ENCODE measurements at places on chromosomes 4 and X. TPM values are rescaled to one million over a fixed set of nuclear protein-coding genes. Genes with fewer than 3 reads are reported as not detected.

- no peaks in the 10 kb centered on the region for H3K27me3 ChIP-seq
- no peak for DNase-seq
- no peaks in the 10 kb centered on the region for H3K4me1 ChIP-seq
- H3K36me3 ChIP-seq, result no peaks in the 10 kb centered on the region
- no peak overlapping the region for H3K4me3 ChIP-seq
These were observed 455.1 kb upstream of the CTSO start for GRCh38 chr4:156408749-156409148.

DNA sequence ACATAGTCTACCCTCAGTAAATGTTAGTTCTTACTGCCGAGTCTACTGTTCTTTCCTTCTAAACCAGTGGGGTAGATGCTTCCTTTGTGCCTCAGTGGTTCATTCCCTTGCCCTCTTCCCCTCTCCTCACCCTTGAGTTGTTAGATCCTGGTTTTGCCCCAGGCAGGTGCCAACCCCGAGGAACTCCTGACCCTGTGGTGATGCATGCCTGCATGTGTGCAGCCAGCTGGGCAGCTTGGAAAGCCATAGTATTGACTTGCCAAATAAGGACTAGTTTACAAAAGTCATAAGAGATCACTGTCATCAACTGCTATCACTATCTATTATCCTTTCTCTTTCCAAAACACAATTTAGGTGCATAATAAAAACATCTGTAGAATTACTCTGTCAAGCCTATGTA, 50.9 kb downstream of the REPS2 start:
- no peak for DNase-seq
- H3K27ac ChIP-seq, result no peak overlapping the region
- no peaks in the 10 kb centered on the region for H3K36me3 ChIP-seq
- H3K27me3 ChIP-seq, result no peaks in the 10 kb centered on the region
- no peaks in the 10 kb centered on the region for H3K4me1 ChIP-seq

- no peaks in the 10 kb centered on the region for H3K4me1 ChIP-seq
- no peak for DNase-seq
- H3K36me3 ChIP-seq, result no peaks in the 10 kb centered on the region
- H3K27ac ChIP-seq, result no peak overlapping the region
These were observed 572.8 kb upstream of the FAM241A start for GRCh38 chr4:111572470-111572869.

DNA sequence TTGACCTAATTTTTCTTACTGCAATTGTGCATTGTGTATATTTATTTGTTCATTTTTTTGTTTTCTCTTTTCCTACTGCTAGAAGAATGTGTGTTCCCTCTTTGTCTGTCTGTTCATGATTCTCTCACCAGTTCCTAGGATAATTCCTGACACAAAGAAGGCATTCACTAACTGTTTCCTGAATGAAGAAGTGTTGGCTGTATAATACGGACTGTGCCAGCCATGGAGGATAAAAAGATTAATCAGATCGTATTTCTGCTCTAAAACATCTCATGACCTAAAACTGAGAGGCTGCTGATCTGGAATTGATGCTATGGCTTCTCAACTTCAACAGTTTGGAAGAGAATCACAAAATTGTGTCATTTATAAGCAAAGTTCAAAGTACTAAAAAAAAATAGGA, 563.1 kb upstream of the FRG1 start:
- no peaks in the 10 kb centered on the region for H3K36me3 ChIP-seq
- no peak overlapping the region for H3K27ac ChIP-seq
- H3K4me3 ChIP-seq, result no peak overlapping the region
- no peaks in the 10 kb centered on the region for H3K4me1 ChIP-seq
- DNase-seq, result no peak
- no peaks in the 10 kb centered on the region for H3K27me3 ChIP-seq

DNA sequence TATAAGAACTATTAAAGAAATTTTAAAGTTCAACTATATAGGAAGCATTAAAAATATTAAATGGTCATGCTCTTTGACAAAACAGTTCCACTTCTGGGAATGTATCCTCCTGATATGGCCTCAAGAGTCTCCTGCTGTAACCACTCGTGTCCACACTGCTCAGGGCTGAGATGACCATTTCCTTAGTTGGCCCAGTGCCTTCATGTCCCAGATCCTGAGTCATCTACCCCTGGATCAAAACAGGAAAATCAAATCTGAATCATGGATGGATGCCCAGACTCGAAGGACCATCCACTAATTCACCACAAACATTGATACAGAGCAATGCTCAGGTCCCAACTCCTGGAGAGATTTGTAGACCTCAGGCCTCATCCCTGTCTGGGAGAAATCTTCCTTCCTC, 44.7 kb downstream of the GPRASP3 start:
- H3K4me3 ChIP-seq, result no peak overlapping the region
- no peaks in the 10 kb centered on the region for H3K36me3 ChIP-seq
- H3K27ac ChIP-seq, result no peak overlapping the region
- H3K4me1 ChIP-seq, result no peaks in the 10 kb centered on the region
- no peaks in the 10 kb centered on the region for H3K27me3 ChIP-seq

DNA sequence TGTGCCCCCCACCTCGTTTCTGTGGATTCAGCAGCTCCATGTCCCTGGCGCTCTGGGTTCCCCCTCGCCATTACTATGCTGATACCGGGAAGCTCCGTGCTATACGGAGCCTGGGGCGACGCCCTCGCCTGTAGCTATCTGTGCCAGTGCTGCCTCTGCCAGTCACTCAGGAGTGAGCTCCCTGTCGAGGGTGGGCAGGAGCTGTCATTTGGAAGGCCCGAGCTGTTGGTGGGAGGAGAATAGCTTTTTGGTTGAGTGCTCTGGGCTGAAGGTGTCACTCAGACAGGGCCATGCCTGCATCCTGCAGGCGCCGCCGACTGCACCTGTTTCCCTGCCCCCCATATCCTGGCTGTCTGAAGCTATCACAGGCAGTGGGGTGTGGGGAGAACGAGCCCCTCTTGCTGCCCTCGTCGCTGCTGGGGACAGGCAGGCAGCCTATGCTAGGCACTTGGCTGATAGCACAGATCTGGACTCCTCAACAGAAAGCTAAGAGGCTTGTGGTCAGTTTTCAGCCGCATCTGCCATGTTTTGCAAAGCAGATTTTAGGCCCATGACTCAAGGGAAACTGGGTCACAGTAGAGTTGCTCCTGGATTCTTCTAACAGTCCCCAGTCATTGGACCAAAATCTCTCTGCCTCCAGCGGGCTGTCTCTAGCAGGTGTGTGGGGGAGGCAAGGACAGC, 31.8 kb downstream of the CPLX1 start:
- H3K36me3 ChIP-seq, result no peaks in the 10 kb centered on the region
- H3K4me3 ChIP-seq, result no peak overlapping the region
- no peak for DNase-seq
- peaks cover 65% of the 10 kb centered on the region for H3K27me3 ChIP-seq
- H3K4me1 ChIP-seq, result peaks cover 16% of the 10 kb centered on the region
- H3K27ac ChIP-seq, result no peak overlapping the region

DNA sequence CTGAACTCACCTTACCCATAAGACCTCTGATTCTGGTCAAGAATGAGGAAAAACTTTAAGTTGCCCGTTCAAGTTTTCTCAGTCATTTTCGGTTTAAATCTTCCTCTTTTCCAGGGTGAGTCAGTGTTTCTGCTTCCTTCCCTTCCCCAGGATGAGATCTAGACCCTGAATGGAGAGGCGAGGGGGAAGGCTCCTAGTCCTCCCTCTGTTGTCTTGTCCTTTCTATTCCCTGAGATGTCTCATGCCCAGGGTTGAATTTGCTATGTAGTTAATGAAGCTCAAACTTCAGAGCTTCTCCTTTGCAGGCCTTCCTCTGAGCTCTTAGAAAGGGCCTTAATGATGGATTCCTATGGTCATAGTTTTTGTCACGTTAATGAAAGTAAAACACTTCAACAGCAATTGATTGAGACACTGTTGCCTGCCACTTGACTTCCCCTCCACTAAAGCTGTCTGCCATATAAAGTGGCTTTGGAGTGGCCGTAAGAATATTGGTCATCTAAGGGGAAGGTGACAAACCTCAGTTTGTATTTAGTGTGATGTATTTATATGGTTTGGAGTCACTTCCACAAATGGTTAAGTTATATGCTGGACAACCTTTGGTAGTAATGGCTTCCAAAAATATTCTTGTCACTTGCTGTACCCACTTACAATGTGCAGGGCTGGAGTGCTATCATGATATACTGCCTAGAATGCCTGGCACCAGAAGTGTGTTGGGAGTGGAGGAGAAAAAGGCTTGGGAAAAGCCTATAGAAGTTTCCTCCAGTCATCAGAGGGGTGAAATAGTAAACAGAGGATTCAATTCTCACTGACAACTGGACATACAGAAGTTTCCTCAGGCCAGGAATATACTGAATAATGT, 24.3 kb upstream of the GPRIN3 start:
- no peak for DNase-seq
- no peaks in the 10 kb centered on the region for H3K4me1 ChIP-seq
- H3K36me3 ChIP-seq, result no peaks in the 10 kb centered on the region
- no peaks in the 10 kb centered on the region for H3K27me3 ChIP-seq
- no peak overlapping the region for H3K27ac ChIP-seq

GRCh38 chrX:13733506-13733905, 914 bp downstream of the TRAPPC2 start:
- H3K27me3 ChIP-seq, result no peaks in the 10 kb centered on the region
- no peaks in the 10 kb centered on the region for H3K4me1 ChIP-seq
- DNase-seq, result no peak

DNA sequence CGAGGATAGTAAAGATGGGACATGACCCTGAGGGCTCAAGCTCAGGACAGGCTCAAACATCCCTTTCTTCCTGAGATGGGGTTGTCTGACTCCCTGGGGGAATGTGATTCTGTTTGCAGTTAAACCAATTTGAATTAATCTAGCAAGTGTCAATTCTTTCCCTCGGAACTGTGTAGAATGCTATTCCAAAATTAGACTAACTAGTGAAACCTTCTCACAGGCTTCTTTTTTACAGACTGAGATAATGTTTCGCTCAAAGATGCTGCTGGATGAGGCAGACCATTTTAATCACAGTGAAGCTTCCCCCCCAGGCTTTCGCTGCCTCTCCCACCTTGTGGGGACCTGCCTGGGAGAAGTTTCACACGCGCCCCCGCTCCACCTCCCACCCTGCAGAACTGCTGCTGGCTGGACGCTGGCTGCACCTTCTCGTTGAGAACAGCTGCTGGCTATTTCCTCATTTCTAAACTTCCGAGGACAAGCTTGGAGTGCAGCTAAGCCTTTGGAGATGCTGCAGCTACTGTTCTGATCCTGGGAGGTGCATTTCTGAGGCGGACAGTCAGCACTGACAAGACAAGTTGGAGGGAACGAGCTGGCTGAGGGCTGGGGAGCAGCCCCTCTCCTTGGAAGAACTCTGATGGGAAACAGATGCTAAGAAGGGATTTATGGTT, 297.8 kb downstream of the RAPGEF2 start:
- H3K36me3 ChIP-seq, result no peaks in the 10 kb centered on the region
- H3K27me3 ChIP-seq, result no peaks in the 10 kb centered on the region
- H3K4me1 ChIP-seq, result no peaks in the 10 kb centered on the region
- H3K27ac ChIP-seq, result no peak overlapping the region
- DNase-seq, result no peak

- H3K27ac ChIP-seq, result no peak overlapping the region
- no peaks in the 10 kb centered on the region for H3K27me3 ChIP-seq
- no peak overlapping the region for H3K4me3 ChIP-seq
- no peaks in the 10 kb centered on the region for H3K4me1 ChIP-seq
- no peak for DNase-seq
These were observed 11.8 kb downstream of the NUDT11 start for GRCh38 chrX:51484616-51485015.

- no peaks in the 10 kb centered on the region for H3K4me1 ChIP-seq
- no peak for DNase-seq
- no peaks in the 10 kb centered on the region for H3K36me3 ChIP-seq
- no peak overlapping the region for H3K27ac ChIP-seq
- no peaks in the 10 kb centered on the region for H3K27me3 ChIP-seq
These were observed 192.1 kb downstream of the PTTG2 start for GRCh38 chr4:38152305-38152704.

GRCh38 chr4:122749704-122750454, 17.4 kb downstream of the BBS12 start:
- H3K4me3 ChIP-seq, result no peak overlapping the region
- no peak for DNase-seq
- no peaks in the 10 kb centered on the region for H3K4me1 ChIP-seq
- no peaks in the 10 kb centered on the region for H3K27me3 ChIP-seq

DNA sequence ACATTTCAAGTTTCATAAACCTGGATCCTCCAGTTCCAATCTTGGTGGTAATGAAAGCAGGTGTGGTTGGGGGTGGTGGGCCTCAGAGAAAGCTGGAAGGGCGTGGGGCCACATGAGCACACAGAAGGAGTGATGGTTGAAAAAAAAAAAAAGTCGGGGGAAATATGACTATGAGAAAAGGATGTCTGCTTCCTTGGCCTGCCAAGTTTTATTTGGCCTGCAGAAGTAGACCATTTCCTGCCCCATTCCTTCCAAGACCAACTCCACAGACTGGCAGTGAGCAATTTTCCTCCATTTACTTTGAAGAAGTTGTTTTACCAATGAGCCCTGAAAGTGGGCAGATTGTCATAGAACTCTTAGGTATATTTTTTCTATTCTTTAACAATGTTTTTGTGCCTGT, 43.3 kb downstream of the LNX1 start:
- H3K36me3 ChIP-seq, result no peaks in the 10 kb centered on the region
- no peaks in the 10 kb centered on the region for H3K4me1 ChIP-seq
- no peak for DNase-seq

- H3K27me3 ChIP-seq, result peaks cover 10% of the 10 kb centered on the region
- H3K4me1 ChIP-seq, result no peaks in the 10 kb centered on the region
- H3K27ac ChIP-seq, result no peak overlapping the region
- DNase-seq, result no peak
These were observed 891 bp downstream of the XK start for GRCh38 chrX:37686369-37686995.

GRCh38 chr4:3041192-3042142, 32.9 kb downstream of the HTT-AS start:
- no peak for DNase-seq
- H3K36me3 ChIP-seq, result no peaks in the 10 kb centered on the region
- H3K27ac ChIP-seq, result no peak overlapping the region
- H3K4me1 ChIP-seq, result no peaks in the 10 kb centered on the region

DNA sequence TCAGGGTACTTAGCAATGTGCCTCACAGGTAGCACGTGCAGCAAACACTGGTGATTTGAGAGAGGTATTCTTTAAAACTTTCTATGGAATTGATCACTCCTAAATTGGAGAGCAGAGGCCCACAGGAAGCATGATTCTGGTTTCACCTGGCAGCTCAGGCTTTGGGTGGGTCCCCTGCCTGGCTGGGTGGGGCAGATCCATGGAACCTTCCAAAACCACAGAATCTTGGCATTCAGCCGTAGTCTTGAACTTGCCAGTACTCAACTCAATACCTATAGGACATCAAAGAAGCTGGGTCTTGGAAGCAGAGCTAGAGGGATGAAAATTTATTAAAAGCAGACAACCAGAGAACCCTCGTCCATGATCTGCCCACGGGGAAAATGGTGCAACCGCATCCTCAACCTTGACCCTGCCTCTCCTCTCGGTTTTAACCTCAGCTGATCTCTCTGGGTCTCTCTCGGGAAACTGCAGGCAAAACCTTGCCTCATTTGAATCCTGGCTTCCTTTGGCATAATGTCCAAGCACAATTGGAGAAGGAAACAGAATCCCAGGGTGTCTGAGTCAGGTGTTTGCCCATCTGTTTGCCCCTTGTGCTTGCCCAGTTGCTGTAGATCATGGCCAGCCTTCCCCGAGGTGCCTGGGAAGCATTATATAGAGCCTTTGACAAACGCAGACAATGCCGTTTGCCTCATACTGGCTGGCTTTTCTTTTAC, 22.9 kb downstream of the OTOP1 start:
- no peaks in the 10 kb centered on the region for H3K27me3 ChIP-seq
- H3K27ac ChIP-seq, result no peak overlapping the region
- H3K4me3 ChIP-seq, result no peak overlapping the region
- no peak for DNase-seq
- H3K36me3 ChIP-seq, result no peaks in the 10 kb centered on the region
- H3K4me1 ChIP-seq, result no peaks in the 10 kb centered on the region

Gene CTAG1A
- total RNA-seq, result not detected

Gene LAP3
- 50.9 TPM for total RNA-seq

Gene SPP1
- 26.5 TPM for total RNA-seq

Gene MSMO1
- 109 TPM for total RNA-seq

Gene MAGEC3
- not detected for total RNA-seq

Gene CCDC110
- 2.5 TPM for total RNA-seq

Gene PLP1
- total RNA-seq, result 49.2 TPM
